Activated T-cell treated with anti-CD3 and anti-CD28 coated beads for 24 hours (primary cell): ENCODE measurements at places on chromosomes 7 and 10.

DNA sequence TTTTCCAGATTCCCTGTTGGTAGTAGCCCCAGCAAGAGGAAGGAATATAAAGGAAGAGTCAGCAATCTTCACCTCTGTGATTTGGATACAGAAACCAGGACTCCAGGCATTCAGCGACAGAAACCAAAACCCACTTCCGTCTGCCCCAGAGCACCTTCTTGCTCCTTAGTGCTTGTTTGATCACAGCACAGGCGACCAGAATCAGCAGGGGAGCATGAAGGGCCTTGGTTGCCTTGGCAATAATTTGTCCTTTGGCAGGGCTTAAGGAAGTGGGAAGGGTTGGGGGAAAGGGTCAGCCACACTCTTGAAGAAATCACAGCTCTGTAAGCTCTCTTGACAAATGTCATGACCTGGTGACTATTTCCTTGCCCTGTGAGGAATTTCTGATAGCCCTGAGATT, 379.6 kb downstream of the OTUD1 start:
- DNase-seq, result no peak

DNA sequence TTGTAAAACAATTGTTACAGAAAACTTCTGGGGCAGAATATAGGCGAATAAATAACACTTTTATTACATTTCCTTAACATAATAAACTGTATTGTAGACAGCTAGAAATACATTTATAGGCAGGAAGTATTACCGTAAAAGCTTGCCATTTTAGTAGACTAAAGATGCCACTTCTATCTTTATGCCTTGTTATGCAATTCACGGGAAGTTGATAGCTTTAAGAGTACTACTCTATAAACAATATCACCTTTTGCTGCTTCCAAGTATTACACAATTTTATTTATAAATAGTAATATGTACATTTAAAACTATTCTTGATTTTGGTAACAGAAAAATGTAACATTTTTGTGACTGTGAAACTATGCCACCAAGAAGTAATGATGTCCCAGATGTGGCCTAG, 37.9 kb downstream of the PALS2 start:
- DNase-seq, result no peak

GRCh38 chr10:119283818-119284217, 76.4 kb downstream of the GRK5 start:
- DNase-seq, result no peak

DNA sequence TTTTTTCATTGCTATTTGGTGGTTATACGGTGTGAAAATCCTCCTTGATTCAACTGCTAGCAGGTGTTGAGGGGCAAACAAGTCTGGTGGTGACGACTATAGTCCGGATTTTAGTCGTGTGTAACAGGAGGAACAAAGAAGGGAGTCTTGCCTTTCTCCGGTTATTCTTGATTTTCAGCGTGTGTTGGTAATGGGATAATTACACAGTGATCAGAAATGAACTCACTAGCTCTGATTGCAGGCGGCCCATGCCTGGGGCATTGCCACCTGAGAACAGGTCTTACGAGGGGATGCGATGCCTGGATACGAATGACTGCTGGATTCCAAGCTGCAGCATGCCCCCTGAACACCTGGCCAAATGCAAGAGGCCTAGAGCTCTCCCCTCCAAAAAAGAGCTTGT, 72.8 kb downstream of the CAMK1D start:
- DNase-seq, result no peak

- DNase-seq, result no peak
Measured at GRCh38 chr7:157832006-157832405, 495.2 kb downstream of the DNAJB6 start.

GRCh38 chr7:112201411-112201810, 4.8 kb downstream of the DOCK4 start:
- no peak for DNase-seq

DNA sequence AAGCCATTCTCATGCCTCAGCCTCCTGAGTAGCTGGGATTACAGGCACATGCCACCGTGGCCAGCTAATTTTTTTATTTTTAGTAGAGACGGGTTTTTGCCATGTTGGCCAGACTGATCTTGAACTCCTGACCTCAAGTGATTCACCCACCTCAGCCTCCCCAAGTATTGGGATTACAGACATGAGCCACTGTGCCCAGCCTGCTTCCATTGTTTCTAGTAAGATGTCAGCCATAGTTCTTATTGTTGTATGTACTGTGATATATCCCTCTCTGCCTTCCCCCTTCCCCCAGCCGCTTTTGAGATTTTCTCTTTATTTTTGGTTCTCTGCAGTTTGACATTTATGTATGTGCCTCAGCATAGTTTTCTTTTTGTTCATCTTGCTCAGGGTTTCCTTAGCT, 87.9 kb upstream of the KLF14 start:
- no peak for DNase-seq

DNA sequence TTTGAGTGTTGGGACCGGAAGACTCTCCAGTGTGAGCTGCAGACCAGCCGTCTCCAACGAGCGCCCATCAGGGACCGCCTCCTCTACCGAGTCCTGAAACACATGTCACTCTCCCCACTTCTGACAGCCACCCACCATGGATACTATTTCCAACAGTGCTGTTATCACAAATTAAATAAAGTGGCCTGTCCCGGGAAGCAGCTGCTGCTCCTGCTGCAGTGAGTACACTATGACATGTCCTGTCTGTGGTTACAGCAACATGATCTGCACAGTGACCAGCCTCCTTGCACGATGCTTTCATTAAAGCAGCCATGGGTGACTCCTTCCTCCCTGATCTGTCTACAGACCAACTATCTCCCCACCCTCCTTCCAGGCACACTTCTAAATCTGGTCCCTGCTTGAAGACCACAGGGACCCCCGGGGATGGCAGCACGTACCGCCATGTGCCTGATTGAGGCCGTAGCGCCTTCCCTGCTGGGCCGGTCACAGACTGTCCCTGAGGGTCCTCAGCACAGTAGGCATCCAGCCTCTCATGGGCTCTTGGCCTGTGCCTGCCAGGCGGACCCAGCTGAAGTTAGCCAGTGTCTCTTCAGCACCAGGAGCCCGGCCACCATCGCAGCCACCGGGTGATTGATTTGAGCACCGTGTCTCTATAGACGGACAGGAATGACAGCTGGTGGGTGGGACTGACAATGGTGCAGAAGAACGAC, 58.8 kb downstream of the TCERG1L start:
- no peak for DNase-seq

DNA sequence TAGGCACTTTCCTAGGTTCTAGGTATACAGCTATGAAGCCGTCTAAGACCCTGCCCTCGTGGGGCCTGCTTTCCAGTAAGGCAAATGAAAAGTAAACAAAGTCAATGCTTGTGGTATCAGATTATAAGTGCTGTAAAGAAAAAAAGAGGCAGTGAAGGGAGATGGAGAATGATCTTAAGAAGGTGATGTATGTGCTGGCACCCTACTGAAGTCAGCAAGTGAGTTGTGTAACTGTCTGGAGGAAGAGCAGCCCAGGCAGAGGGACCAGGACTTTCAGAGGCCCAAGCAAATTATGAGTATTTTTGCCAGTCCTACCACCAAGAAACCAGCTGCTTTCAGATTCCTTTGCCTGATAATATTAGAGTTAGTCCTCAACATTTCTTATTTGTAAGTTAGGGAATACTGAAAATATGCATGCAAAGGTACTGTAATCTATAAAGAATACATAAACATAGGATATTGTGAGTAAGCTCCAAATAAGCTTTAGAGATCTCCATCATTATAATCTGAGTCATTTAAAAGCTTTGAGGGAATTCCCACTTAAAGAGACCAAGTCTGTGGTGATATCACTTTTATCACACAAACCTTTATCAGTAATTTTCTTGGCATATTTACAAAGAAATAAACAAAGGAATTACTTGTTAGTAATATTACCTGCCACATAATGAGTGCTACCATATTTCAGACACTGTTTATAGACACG, 329.2 kb upstream of the LRGUK start:
- DNase-seq, result no peak

DNA sequence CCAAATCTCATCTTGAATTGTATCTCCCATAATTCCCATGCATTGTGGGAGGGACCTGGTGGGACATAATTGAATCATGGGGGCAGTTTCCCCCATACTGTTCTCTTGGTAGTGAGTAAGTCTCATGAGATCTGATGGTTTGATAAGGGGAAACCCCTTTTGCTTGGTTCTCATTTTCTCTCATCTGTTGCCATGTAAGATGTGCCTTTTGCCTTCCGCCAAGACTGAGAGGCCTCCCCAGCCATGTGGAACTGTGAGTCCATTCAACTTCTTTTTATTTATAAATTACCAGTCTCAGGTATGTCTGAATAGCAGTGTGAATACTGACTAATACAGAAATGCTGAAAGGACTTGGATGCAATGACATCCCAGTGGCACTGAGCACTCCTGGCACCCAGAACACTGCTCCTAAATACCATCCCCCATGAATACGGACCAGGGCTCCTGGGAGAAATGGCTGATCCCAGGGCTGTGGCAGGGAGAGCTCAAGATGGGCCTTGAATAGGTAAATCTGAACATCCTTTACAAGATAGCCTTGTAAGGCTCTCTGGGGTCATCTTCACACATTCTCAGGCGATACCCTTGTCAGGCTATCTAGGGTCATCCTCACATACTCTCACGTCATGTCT, 19.4 kb downstream of the ZFAND2A start:
- DNase-seq, result no peak

DNA sequence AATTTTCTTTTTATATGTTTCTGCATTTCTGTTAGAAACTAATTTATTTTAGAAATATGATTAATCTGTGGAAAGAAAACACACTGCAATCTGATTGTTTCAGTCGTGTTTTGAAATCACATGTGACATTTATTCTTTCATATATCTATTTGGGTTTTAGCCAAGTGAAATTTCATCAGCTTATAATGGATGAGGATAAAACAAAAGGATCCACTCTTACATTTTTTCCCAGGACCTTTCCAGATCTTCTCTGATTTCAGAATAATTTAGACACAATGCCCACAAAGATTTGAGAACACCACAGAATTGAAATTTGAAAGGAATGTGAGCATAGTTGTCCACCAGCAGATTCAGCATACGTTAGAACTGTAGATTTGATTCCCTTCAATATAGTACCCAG, 29.1 kb downstream of the CBLL1 start:
- no peak for DNase-seq

DNA sequence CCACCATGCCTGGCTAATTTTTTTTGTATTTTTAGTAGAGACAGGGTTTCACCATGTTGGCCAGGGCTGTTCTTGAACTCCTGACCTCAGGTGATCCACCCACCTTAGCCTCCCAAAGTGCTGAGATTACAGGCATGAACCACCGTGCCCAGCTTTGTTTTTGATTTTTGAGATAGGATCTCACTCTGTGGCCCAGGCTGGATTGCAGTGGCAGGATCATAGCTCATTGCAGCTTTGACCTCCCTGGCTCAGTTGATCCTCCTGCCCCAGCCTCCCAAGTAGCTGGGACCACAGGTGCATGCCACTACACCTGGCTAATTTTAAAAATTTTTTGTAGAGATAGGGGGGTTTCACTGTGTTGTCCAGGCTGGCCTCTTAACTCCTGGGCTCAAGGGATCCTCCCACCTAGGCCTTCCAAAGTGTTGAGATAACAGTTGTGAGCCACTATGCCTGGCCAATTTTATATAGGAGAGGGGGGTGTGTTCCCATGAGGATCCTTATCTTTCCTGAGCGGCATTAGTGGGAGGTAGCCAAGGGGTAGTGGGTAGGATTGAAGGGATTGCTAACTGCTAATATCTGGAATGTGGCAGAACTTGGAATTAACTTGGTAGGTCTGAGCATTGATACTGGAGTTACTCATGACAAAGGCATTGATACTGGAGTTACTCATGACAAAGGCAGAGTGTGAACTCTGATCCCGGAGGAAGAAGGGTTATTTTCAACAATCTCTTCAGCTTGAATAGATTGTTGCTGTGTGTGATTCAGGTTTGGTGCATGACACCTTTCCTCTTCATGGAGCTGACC, 1.0 kb upstream of the NOLC1 start:
- no peak for DNase-seq

DNA sequence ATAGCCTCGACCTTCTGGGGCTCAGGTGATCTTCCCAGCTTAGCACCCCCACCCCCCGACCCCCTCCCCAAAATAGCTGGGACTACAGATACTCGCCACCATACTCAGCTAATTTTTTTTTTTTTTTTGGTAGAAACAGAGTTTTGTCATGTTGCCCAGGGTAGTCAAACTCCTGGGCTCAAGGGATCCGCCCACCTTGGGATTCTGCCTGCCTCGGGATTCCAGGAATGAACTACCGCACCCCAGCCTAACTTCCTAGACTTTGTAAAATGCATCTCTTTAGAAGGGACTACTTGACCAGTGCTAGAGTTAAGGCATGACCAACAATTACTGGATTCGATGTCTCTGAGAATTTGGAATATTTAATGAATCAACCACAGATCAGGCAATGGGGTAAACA, 85.9 kb downstream of the MDFIC start:
- no peak for DNase-seq

DNA sequence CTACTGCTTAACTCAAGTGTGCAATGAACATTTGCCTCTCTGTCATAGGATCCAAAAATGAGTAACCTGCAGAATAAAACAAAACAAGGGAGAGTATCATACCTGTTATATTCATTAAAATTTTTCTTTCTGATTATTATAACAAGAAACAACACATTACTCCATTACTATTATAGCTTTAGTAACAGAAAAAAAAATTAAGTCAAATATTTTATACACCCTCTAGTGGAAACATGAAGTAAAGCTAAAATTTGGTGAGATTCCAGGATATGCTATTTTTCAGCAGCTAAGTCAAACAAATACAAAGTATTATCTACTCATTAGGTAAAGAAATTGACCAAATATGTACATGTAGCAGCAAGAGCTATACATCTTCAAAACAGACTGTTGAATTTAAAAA, 56.3 kb downstream of the PDZD8 start:
- no peak for DNase-seq

GRCh38 chr7:105787793-105788192, 88.6 kb downstream of the ATXN7L1 start:
- no peak for DNase-seq

DNA sequence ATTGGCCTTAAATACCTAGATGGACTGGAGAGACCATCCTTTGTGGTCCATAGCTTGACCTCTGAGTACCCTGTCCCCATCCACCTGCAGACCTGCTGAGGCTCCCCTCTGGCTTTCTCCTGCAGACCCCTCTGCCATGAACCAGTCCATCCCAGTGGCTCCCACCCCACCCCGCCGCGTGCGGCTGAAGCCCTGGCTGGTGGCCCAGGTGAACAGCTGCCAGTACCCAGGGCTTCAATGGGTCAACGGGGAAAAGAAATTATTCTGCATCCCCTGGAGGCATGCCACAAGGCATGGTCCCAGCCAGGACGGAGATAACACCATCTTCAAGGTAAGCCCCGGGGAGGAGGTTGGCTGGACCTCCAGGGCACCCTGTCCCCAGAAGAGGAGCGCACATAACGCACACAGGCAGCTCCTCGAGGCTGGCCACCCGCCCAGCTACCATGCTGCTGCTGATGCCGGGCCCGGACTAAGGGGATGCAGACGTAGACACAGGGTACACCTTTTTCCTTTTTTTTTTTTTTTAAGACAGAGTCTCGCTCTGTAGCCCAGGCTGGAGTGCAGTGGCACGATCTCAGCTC, 4.3 kb downstream of the IRF5 start:
- no peak for DNase-seq
